ENCODE measurements at places on chromosomes 16 and 17.

- H3K27me3 ChIP-seq, result peaks cover 9% of the 10 kb centered on the region
- H3K4me1 ChIP-seq, result no peaks in the 10 kb centered on the region
- H3K4me3 ChIP-seq, result no peak overlapping the region
- H3K27ac ChIP-seq, result no peak overlapping the region
- DNase-seq, result no peak
Observed at GRCh38 chr16:50956637-50957036, 194.4 kb downstream of the SALL1 start.

GRCh38 chr16:83609178-83609577 lies 198.6 kb upstream of the HSBP1 start:
- no peak for DNase-seq
- H3K36me3 ChIP-seq, result no peaks in the 10 kb centered on the region
- no peak overlapping the region for H3K27ac ChIP-seq
- no peak overlapping the region for H3K4me3 ChIP-seq
- peaks cover 11% of the 10 kb centered on the region for H3K27me3 ChIP-seq

DNA sequence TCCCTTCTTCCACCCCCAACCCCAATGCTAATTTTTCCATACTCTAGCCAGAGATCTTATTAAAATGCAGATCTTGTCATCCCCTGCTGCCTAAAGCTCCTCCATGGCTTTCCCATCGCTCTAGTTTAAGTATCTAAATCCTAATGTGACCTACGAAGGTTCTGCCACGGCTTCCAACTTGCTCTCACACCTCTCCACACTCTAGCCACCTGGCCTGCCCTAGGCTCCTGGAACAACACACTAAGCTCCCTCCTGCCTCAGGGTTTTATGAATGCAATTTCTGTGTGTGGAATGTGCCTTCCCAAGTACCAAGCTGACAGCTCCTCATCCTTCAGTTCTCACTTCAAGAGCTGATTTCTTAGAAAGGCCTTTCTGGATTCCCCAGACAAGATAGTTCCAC lies 16.6 kb downstream of the NXPH3 start:
- H3K27ac ChIP-seq, result no peak overlapping the region
- DNase-seq, result no peak
- no peaks in the 10 kb centered on the region for H3K27me3 ChIP-seq
- peaks cover 27% of the 10 kb centered on the region for H3K36me3 ChIP-seq
- no peak overlapping the region for H3K4me3 ChIP-seq

GRCh38 chr16:49651996-49652395 lies 203.9 kb downstream of the ZNF423 start:
- no peaks in the 10 kb centered on the region for H3K27me3 ChIP-seq
- no peak overlapping the region for H3K4me3 ChIP-seq
- no peaks in the 10 kb centered on the region for H3K4me1 ChIP-seq
- DNase-seq, result no peak

GRCh38 chr17:77959126-77959925 lies 823 bp downstream of the TNRC6C start:
- H3K36me3 ChIP-seq, result peaks cover 6% of the 10 kb centered on the region
- H3K27me3 ChIP-seq, result peaks cover 3% of the 10 kb centered on the region
- H3K27ac ChIP-seq, result peak overlapping the region; percentile 88
- peak; percentile 29 for DNase-seq

GRCh38 chr17:81393684-81394376 lies 1.4 kb upstream of the BAHCC1 start:
- peaks cover 27% of the 10 kb centered on the region for H3K4me1 ChIP-seq
- H3K36me3 ChIP-seq, result peaks cover 3% of the 10 kb centered on the region
- H3K27me3 ChIP-seq, result peaks cover 63% of the 10 kb centered on the region
- DNase-seq, result peak; percentile 36
- H3K4me3 ChIP-seq, result peak overlapping the region; percentile 55
- H3K27ac ChIP-seq, result peak overlapping the region; percentile 59

All from naive B cell (primary cell).